Smooth muscle cell of bladder (primary cell): ENCODE measurements at places on chromosomes 4 and X. TPM values are rescaled to one million over a fixed set of nuclear protein-coding genes. Genes with fewer than 3 reads are reported as not detected.

Gene IDS
- 30.4 and 41.2 TPM in 2 replicates for total RNA-seq

Gene VMA21
- total RNA-seq: 31.0 and 41.0 TPM in 2 replicates

Gene PGAM4
- not detected in 2 replicates for total RNA-seq

Gene PNMA6F
- total RNA-seq: not detected in 2 replicates

Gene SLC35A2
- total RNA-seq: 10.5 and 12.1 TPM in 2 replicates

Gene GAGE12E
- total RNA-seq: not detected in 2 replicates

Gene CXCL1
- total RNA-seq: 70.6 and 232 TPM in 2 replicates

Gene SSX2
- total RNA-seq: not detected in 2 replicates
